Epithelial cell of esophagus (primary cell): ENCODE measurements at places on chromosomes 4 and X.

DNA sequence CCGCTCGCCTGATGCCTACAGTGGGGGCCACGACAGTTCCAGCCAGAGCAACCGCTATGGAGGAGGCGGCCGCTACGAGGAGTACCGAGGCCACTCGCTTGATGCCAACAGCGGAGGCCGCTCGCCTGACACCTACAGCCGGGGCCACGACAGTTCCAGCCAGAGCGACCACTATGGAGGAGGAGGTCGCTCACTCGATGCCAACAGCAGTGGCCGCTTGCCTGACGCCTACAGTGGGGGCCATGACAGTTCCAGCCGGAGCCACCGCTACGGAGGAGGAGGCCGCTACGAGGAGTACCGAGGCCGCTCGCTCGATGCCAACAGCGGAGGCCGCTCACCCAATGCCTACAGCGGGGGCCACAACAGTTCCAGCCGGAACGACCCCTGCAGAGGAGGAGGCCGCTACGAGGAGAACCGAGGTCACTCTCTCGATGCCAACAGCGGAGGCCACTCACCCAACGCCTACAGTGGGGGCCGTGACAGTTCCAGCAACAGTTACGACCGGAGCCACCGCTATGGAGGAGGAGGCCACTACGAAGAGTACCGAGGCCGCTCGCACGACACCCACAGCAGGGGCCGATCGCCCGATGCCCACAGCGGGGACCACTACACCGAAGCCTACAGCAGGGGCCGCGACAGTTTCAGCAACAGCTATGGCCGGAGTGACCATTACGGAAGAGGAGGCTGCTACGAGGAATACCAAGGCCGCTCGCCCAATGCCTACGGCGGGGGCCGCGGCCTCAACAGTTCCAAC lies 2.5 kb downstream of the RBMXL3 start:
- DNase-seq: no peak

- DNase-seq: no peak
Observed at GRCh38 chr4:67456577-67457196, 88.6 kb downstream of the CENPC start.

DNA sequence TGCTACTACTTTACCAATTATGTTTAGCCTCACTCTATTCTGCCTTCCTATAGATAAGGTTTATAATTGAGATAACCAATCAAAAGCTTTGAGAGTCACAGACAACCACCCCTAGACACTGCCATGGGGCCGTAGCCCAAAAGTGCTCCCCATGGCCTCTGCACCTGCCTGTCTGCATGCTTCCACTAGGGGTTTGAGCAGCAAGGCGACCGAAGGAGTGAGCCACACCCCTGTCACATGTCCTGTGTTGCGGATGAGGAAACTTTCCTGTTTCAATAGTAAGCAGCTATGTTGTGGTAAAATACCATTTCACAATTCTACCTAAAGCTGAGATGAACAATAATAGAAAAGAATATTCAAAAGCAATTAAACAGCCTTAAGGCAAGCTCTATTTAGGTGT lies 856.0 kb upstream of the FRG1 start:
- DNase-seq: no peak

GRCh38 chr4:130393231-130393630 lies 1297.3 kb downstream of the C4orf33 start:
- no peak for DNase-seq

DNA sequence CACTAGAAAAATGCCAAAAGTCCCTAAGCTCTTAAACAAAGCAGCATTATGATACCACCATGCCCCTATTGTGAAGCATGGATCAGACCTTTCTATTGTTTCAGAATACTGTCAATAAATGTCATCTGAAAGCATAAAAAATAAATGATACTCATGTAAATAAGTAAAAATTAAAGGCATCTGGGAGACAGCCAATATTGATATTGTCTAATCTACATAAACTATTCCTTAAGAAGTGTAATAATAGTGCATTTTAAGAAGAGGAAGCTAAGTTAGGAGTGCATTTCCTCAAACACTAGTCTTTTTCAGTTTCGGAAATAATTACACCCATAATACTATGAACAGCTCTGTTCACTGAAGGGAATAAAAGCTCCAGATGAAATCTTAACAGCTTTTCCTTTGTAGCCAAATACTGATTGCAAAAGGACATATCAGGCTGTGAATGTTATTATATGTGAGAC lies 181.6 kb downstream of the SPOCK3 start:
- DNase-seq: no peak

- DNase-seq: peak; percentile 45
Observed at GRCh38 chr4:121277194-121278105, 103.4 kb downstream of the QRFPR start.

DNA sequence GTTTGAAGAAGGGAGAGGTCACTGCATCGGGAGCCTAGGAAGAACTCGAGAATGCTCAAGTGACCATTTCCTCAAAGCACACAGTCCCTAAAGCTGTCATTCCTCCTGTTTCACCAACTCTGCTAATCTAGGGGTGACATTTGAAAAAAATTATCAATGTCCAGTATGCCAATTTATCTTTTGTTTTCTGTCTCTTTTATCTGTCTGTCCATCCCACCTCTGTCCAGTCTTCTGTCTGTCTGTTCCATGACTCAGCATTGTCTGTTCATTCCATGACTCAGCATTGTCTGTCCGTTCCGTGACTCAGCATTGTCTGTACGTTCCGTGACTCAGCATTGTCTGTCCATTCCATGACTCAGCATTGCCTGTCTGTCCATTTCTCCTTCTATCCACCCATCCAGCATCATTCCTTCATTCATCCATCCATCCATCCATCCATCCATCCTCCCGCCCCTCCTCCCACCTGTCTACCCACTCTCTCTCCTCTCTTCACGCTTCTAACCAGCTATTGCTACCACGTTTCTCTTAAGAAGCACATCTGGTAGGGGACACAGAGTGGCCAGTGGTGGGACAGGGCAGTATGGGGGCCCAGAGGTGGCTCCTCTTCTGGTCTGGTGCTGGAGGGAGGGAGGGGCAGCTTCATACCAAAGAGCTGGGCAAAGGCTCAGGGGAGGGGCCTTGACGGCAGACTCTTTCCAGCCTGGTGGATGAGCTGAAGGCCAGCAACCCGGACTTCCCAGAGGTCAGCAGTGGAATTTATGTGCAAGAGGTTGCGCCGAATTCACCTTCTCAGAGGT lies 34.1 kb downstream of the HTRA3 start:
- DNase-seq: peak; percentile 78

DNA sequence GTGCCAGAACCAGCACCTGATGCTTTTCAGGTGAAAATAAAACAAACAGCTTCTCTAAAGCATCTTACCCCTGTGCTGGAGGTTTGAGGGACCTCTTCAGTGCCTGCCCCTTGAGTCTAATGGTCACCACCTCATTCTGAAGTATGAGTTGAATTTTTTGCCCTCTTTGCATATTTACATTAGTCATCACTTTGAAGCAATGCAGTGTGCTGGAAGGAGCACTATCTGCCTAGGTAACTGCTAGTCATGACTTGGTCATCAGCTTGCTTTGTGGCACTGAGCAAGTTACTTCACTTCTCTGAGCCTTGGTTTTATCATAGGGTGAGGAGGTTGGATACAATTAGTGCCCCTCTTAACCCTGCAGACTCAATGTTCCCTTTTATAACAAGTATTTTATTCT lies 44.9 kb downstream of the SPATA18 start:
- peak; percentile 77 for DNase-seq

GRCh38 chrX:119118780-119119395 lies 8.7 kb downstream of the KIAA1210 start:
- peak; percentile 36 for DNase-seq

DNA sequence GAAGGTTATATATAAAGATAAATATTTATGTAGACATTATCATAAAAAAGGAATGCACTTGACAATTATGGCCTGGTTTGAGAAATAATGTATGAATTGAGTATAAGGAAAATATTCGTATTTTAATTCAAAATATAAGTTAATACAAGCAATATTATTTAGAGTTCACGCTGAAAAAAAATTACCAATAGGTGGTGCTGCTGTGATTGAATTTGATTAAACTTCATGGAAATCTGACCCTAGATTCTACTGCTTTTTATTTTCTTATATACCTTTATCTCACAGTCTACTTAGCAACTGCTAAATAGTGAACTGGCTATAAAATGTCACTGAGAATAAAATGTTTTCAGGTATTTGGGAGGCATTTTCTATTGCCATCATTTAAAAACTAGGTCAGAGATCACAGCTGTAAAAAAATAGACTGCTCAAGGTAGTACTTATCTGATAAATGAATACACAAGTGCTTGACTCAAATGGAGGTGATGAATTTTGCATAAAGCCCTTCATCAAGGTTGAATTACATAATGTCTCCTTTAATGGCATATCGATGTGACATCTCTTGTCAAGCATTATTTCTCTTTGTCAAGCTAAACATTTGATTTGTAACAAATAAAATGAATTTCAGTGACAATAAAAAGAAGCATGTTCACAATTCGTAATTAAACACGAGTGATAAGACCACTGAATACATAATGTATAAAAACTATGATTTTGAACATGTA lies 1638.8 kb upstream of the PCDH7 start:
- peak; percentile 7 for DNase-seq

- DNase-seq: peak; percentile 23
Observed at GRCh38 chrX:98405376-98405775, 1521.7 kb downstream of the RPA4 start.

GRCh38 chr4:140066031-140066930 lies 87.7 kb downstream of the MAML3 start:
- DNase-seq: no peak

DNA sequence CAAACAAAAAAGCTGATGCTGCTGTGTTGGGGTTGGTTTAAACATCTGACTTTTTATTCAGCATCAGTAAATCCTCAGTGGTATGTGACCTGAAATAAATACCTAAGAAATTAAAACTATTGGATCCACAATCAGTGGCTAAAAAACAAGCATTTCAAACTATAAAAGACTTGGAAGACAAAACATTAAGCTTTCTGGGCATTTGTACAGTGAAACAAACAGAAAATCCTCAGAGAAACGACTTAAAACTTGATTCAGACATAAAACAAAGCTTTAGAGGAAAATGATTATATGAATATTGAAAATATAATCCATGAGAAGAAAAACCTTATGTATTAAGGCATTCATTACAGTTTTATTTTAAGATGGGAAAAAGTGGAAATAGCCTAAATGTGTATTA lies 213.3 kb upstream of the INTU start:
- no peak for DNase-seq

- no peak for DNase-seq
Observed at GRCh38 chr4:185587427-185588161, 52.3 kb upstream of the PDLIM3 start.

DNA sequence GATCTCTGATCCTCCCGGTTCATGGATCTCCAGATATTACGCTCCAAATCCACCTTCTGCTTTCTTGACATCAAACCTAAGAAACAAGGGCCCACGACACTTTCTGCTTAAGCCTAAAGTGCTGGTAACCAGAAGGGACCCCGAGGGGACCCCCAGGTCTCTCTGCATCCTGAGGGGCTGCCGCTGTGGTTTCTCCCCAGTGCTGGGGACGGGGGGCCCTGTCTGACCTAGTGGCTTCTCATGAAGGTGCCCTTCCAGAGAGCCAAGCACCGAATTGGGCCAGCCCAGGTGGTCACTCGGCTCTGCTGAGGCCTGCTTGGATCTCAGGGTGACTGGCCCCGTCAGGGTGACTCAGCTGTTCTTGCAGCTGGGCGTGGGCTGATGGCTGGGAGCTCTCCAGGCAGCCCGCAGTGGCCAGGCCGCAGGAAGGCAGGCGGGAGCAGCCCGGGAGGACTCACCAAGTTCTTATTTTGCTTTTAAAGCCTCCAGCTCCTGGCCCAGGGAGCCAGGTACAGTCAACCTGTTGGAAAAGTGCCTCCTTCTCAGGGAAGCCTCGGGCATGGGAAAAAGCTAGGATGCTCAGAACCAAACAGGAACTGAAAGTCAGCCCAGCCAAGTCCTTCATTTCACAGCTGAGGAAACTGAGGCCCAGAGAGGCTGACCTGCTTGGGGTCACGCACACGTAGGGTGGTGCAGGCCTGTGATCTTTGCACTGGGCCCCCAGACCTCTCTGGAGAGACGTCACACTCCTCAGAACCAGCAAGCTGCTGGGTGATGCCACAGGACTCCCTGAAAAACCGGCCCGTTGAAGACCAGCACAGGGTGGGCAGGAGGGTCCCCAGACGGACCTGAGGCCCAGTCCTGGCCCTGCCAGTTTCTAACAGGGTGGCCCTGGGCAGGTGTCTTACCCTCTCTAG lies 16.7 kb downstream of the BLOC1S4 start:
- peak; percentile 87 for DNase-seq

GRCh38 chr4:53119680-53120079 lies 246.2 kb downstream of the SCFD2 start:
- peak; percentile 74 for DNase-seq

DNA sequence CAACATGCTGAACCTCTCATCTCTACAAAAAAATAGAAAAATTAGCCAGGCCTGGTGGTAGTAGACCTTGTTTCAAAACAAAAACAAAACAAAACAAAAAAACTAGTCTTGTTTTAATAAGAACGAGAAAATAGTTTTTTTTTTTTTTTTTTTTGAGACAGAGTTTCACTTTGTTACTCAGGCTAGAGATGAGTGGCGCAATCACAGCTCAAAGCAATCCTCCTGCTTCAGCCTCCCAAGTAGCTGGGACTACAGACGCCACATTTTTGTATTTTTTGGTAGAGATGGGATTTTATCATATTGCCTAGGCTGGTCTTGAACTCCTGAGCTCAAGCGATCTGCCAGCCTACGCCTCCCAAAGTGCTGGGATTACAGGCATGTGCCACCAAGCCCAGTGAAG lies 47.7 kb upstream of the UGDH start:
- peak; percentile 17 for DNase-seq

- peak; percentile 21 for DNase-seq
Observed at GRCh38 chrX:97563531-97564133, 679.9 kb downstream of the RPA4 start.

GRCh38 chr4:152950402-152951274 lies 14.5 kb downstream of the FHDC1 start:
- no peak for DNase-seq

DNA sequence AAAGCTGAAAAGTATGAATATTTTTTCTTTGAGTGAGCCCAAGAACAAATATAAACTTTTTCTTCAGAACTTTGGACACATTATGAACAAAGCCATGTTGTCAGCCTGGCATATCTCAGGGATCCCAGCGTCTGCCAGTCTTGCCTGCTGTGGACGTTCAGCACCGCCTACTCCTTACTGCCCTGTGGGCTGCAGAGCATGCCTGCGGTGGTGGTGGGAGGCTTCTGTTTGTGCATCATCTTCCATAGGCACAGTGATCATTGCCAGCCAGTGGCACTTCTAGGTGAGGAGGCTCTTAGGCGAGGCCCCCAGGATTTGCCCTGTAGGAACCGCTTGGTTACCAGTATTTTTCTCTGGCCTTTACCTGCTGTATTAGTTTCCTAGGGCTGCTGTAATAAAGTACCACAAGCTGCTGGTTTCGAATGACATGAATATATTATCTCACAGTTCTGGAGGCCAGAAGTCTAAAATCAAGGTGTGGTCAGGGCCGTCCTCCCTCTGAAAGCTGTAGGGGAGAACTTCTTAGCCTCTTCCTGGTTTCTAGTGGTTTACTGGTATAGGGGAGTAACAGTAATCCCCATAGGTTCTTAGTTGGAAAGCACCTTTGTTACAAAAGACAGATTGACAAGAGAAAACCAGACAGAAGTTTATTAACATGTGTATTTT lies 15.4 kb downstream of the ANXA3 start:
- no peak for DNase-seq
